ENCODE measurements at places on chromosomes 13 and 19. TPM values are rescaled to one million over a fixed set of nuclear protein-coding genes. Genes with fewer than 3 reads are reported as not detected.

ITGBL1 gene
- polyA plus RNA-seq: 0.84 TPM

XAB2 gene
- polyA plus RNA-seq: 19.6 TPM

CYP4F8 gene
- polyA plus RNA-seq: not detected

NCAN gene
- polyA plus RNA-seq: 59.5 TPM

RNF113B gene
- polyA plus RNA-seq: not detected

FAM124A gene
- polyA plus RNA-seq: 4.7 TPM

NKG7 gene
- not detected for polyA plus RNA-seq

SCAMP4 gene
- 13.3 TPM for polyA plus RNA-seq

APOC4 gene
- not detected for polyA plus RNA-seq

C19orf18 gene
- not detected for polyA plus RNA-seq

FFAR1 gene
- not detected for polyA plus RNA-seq

GRIN3B gene
- polyA plus RNA-seq: 5.0 TPM

ATP11A gene
- polyA plus RNA-seq: 3.0 TPM

UGGT2 gene
- polyA plus RNA-seq: 35.3 TPM

MUC16 gene
- polyA plus RNA-seq: not detected

KLK5 gene
- polyA plus RNA-seq: not detected

EBPL gene
- polyA plus RNA-seq: 38.2 TPM

SLC25A41 gene
- 3.8 TPM for polyA plus RNA-seq

CLEC4G gene
- polyA plus RNA-seq: not detected

ZNF417 gene
- 25.0 TPM for polyA plus RNA-seq

CEACAM16 gene
- not detected for polyA plus RNA-seq

SYCN gene
- polyA plus RNA-seq: not detected

RANBP3 gene
- 53.6 TPM for polyA plus RNA-seq

ZNF723 gene
- not detected for polyA plus RNA-seq

PODNL1 gene
- not detected for polyA plus RNA-seq

PABPC3 gene
- not detected for polyA plus RNA-seq

FAAP24 gene
- 3.9 TPM for polyA plus RNA-seq

NLRP9 gene
- polyA plus RNA-seq: not detected

HSPB6 gene
- not detected for polyA plus RNA-seq

ZNF180 gene
- polyA plus RNA-seq: 17.1 TPM

KLF1 gene
- polyA plus RNA-seq: not detected

ERICH6B gene
- not detected for polyA plus RNA-seq

NLRP4 gene
- polyA plus RNA-seq: not detected

TPTE2 gene
- 1.0 TPM for polyA plus RNA-seq

APC2 gene
- 79.7 TPM for polyA plus RNA-seq

APOC1 gene
- polyA plus RNA-seq: not detected

ZGLP1 gene
- 45.2 TPM for polyA plus RNA-seq

CCDC106 gene
- polyA plus RNA-seq: 33.8 TPM

EXOC3L2 gene
- polyA plus RNA-seq: not detected

ETV2 gene
- polyA plus RNA-seq: not detected

ZNF560 gene
- 0.61 TPM for polyA plus RNA-seq

ZNF418 gene
- polyA plus RNA-seq: 27.6 TPM

LAIR2 gene
- polyA plus RNA-seq: not detected

SUPT5H gene
- polyA plus RNA-seq: 90.7 TPM

ADGRE3 gene
- not detected for polyA plus RNA-seq

BCL2L12 gene
- polyA plus RNA-seq: not detected

FAM174C gene
- polyA plus RNA-seq: 28.4 TPM

DAZAP1 gene
- 60.5 TPM for polyA plus RNA-seq

GARIN5A gene
- 6.5 TPM for polyA plus RNA-seq

ACP7 gene
- not detected for polyA plus RNA-seq

NLRP11 gene
- polyA plus RNA-seq: not detected

ZNF492 gene
- not detected for polyA plus RNA-seq

UTP14C gene
- 18.8 TPM for polyA plus RNA-seq

TRPC4 gene
- 10.0 TPM for polyA plus RNA-seq

TMEM272 gene
- 0.76 TPM for polyA plus RNA-seq

SIGLEC12 gene
- not detected for polyA plus RNA-seq

KIR3DL2 gene
- not detected for polyA plus RNA-seq

CEACAM4 gene
- polyA plus RNA-seq: not detected

C19orf85 gene
- polyA plus RNA-seq: 0.19 TPM

All from neural cell (in vitro differentiated cells).